Kidney epithelial cell (primary cell): ENCODE measurements at places on chromosomes 13 and 19. TPM values are rescaled to one million over a fixed set of nuclear protein-coding genes. Genes with fewer than 3 reads are reported as not detected.

GRCh38 chr19:40552848-40553247, 23.8 kb upstream of the SHKBP1 start:
- no peak for DNase-seq

DNA sequence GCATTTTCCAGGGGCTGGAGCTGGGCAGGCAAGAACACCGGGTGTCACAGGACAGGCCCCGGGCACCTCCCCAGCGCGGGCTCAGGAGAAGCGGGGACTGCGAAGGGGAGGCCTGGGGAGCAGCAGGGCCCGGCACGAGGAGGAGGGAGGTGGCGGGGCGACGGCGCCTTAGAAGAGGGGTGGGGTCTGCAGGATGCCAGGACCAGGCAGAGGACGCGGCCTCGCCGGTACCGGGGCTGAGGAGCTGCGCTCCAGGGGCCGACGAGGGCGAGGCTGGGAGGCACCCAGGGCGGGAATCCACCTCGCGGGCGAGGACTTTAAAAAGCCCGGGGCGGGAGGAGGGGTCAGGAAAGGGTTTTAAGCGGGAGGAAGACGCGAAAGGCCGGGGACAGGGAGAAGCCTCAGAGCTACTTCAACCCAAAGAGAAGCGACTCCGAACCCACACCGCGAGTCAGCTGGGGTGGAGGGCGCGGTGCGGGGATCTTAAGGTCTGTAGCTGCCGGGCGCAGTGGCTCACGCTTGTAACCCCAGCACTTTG, 665 bp downstream of the ZNF347 start:
- no peak for DNase-seq

DNA sequence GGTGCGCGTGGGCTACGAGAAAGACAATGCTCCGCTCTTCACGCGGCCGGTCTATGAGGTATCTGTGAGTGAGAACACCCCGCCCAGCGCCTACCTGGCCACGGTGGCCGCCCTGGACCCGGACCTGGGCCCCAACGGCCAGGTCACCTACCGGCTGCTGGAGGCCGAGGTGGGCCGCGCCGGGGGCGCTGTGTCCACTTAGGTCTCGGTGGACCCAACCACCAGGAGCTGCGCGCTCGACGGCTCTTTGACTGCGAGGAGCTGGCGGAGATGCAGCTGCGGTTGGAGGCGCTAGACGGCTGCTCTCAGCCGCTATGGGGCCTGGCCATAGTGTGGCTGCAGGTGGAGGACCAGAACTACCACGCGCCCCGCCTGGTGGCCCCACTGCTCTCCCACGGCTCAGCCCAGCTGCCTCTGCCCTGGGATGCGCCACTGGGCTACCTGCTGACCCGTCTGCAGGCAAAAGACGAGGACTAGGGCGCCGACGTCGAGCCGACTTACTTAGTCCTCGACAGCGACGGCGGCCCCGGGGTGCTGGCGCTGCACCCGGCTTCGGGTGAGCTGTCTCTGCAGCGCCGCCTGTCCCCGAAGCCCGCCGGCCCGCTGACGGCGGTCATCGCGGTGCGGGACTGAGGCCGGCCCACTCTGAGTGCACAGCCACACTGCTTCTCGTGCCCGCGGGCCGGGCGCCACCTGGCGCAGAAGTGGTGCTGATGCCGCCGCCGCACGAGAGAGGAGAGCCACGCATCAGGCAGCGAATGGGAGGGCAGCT, 173.0 kb downstream of the OLFM4 start:
- no peak for DNase-seq

- no peak for DNase-seq
Observed at GRCh38 chr13:99144306-99144705, 56.3 kb upstream of the UBAC2 start.

GRCh38 chr19:38291855-38292254, 12.2 kb upstream of the C19orf33 start:
- no peak for DNase-seq

GRCh38 chr13:53336441-53337160, 308.0 kb downstream of the OLFM4 start:
- no peak for DNase-seq

DNA sequence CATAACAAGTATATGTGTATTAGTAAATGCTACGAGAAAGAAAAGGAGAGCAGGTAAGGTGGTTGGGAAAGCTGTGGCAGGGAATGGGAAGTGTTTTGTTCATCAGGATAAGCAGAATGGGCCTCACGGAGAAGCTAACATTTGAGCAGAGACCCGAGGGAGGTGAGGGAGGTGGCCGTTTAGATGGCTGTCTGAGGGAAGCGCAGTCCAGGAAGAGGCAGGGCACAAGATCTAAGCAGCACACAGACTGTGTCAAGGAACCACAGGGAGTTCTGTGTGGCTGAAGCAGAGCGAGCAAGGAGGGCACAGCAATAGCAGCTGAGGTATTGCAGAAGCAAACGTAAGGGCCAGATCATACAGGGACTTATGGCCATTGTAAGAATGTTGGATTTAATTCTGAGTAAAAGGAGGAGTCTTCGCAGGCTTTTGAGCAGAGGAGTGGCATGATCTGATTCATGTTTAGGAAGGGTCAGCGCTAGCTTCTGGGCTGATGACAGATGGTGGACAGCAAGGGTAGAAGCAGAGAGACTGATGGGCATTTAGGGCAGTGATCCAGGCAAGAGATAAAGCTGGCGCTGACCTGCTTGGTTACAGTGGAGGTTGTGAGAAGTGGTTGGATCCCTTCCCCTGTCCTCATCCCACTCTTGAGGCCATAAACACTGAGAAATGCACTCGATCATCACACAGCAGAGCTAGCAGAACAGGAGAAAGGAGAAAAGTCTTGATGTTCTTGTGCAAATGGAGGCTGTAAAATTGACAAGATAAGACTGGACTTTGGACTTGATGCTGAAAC, 199.9 kb downstream of the LACC1 start:
- DNase-seq = no peak

DNA sequence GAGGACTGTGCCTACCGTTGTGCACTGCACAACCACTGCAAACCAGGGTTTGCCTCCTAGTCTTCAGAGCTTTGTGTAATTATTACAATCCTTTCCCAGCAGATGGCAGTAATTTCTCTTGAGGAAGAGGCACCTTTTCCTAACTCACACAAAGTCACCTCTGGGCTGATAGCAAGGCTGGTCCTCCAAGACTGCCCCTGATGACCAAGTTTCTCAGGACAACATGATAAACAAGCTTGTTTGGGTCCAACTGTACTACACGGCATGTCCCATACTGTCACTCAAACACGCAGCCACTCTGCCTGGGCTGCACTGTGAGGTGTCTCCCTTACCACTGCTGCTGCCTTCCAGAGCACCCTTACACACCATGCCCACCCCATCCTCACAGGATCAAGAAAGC, 39.3 kb downstream of the RFXAP start:
- no peak for DNase-seq

- DNase-seq = no peak
Observed at GRCh38 chr19:2096034-2096479, at the start of gene MOB3A. Gene MOB3A (minus strand): TSS chr19:2096326. CDS start chr19:2078560, 17,766 bp downstream.

DNA sequence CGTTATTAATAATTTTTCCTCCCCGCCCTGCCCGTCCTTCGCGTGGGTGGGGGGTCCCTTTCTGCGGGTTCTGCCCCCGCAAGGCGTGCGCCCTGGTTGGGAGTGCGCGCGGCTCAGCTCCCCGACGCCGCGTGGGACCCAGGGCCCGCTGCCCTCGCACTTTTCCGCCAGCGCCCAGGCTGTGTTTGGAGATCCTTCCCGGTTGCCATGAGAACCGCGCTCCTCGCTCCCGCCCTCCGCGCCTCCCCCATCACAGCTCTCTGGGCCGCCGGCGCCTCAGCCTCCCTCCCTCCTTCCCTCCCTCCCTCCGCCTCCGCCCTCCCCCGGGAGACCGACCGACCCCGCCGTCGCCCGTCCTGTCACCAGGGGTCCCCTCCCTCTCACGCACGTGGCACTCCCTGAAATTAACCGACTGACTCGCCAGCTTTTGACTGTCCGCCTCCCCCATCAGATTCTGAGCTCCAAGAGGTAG, 2.4 kb upstream of the SSBP4 start:
- no peak for DNase-seq

GRCh38 chr19:40147693-40148347, 43.4 kb upstream of the MAP3K10 start:
- DNase-seq = peak; percentile 10

DNA sequence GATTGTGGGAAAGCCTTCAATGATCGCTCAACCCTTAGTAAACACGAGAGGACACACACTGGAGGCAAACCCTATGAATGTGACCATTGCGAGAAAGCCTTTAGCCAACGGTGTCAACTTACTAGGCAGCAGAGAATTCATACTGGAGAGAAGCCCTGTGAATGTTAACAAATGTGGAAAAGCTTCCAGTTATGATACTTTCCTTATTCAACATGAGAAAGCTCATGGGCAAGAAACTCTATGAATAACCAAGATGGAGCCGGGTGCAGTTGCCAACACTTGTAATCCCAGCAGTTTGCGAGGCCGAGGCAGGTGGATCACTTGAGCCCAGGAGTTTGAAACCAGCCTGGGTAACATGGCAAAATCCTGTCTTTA, 15.8 kb upstream of the ZNF8 start:
- no peak for DNase-seq

- no peak for DNase-seq
Observed at GRCh38 chr19:16398530-16399249, 73.1 kb downstream of the EPS15L1 start.

DNA sequence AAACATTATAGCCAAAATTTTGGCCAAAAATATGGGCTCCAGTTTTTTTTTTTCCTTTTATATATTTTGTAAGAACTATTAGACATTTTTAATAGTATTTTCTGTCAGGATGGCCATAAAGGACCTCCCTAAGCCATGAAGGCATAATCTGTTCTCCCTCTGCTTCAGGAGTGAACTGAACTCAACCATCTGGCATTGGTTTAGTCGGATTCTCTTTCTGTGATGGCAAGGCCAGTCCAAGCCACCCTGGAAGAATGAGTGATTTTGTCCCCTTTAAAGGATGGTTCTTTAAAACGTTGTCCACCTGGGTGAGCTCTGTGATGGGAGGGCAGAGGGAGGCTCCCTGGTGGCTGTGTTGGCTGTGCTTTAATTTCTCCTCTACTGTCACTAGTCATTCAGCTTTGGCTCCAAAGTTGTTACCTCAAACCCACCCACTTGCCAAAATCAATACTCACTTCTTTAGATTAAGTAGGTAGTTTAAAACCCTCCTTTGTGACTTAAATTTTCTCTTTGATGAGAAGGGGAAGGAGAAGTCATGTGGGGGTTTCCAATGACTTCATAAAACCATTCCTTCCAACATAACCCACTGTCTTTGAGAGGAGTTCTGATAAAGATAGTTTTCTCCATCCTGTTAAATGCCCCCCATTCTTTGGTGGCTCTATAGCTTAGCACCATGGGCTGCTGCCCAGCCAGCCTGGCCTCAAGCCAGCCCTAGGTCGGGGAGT, 4.4 kb downstream of the TNFRSF19 start:
- no peak for DNase-seq

GRCh38 chr13:29961036-29961670, 110.7 kb upstream of the UBL3 start:
- no peak for DNase-seq

URAD gene
- not detected in 2 replicates for total RNA-seq

EHD2 gene
- 32.5 and 37.4 TPM in 2 replicates for total RNA-seq

KCNJ14 gene
- total RNA-seq = 0.54 and 2.1 TPM in 2 replicates

FSD1 gene
- total RNA-seq = 11.3 and 13.2 TPM in 2 replicates

DHDH gene
- total RNA-seq = 1.0 and 1.5 TPM in 2 replicates

IL12RB1 gene
- 0.07 TPM in 1 of 2 replicates, not detected in the other for total RNA-seq

TRAPPC2B gene
- total RNA-seq = 16.4 and 28.7 TPM in 2 replicates

CYP4F2 gene
- total RNA-seq = not detected in 2 replicates
